Activated CD4-positive, CD25-positive, alpha-beta regulatory T cell treated with anti-CD3 and anti-CD28 coated beads, Interleukin-2, amount 50 U/mL, for 24 hours (primary cell): ENCODE measurements at places on chromosomes 3 and 15.

DNA sequence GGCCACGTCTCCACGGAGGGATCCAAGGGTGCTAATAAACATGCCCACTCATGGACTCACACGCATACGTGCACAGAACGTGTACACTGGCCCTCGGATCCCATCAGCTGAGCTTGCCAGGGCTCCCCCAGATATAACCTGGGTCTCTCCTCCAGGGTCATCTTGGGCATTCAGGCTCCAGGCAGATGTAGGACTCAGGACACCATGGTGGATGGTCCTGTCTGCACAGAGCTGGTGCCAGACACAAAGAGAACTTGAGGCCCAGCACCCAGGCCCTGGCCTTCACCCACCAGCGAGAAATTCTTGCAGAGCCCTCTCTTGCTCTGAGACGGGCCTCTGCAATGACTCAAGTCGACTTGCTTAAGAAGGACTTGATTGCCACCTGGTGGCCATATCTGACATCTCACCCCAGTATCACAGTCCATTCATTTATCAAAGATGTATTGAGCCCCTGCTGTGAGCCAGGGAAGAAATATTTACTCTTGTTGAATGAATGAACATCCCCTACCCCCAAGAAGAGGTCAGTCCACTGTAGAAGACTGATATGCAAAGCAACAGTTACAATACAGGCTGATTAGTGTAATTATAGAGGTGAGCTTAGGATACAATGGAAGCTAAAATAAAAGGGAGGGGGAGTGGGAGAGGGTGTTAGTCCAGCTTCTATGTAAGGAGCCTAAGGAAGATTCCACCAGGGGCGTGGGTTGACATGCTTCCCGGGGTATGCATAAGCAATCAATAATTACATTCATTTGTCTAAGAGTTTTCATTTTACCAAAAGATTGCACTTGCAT, 34.2 kb upstream of the VPS8 start:
- peak; percentile 87 for ATAC-seq

GRCh38 chr3:177050501-177051237, 146.6 kb downstream of the TBL1XR1 start:
- ATAC-seq, result peak; percentile 58

- ATAC-seq, result no peak
These were observed 27.3 kb upstream of the PRTG start for GRCh38 chr15:55770261-55770660.

DNA sequence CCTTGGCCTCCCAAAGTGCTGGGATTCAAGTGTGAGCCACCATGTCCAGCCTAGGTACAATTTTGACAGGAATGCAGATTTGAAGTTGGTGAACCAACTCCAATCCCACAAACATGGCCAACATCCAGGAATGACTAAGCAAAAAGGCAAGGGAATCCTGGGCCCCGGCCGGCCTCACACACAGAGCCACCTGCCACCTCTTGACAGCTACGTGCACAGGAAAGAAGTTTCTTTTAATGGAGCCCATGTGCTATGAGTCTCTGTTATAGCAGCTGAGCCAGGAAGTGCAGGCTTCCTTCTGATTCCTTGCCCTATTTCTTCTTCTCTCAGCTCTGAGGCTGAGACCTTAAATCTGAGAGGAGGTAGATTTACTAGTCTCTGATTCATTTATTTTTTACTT, 8.8 kb downstream of the TMEM40 start:
- ATAC-seq, result no peak

GRCh38 chr3:28150465-28151206, 90.8 kb upstream of the CMC1 start:
- ATAC-seq, result no peak

DNA sequence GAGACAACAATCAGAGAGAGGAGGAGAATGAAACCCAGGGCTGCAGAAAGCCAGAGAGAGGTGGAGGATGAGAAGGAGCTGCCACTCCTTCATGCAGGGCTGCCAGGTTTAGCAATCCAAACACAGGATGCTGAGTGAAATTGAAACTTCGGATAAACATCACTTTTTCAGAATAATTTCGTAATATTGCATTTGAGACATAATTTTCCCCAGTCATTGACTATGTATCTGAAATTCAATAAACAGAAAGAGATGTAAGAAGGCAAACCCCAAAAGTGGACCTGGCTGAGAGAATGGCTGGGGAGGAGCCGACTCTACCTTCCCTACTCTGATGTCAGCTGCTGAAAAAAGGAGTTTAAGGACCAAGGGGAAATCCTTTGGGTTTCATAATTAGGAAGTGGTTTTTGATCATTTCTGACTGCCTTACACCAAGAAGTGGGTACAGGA, 33.8 kb downstream of the SLC9A9 start:
- ATAC-seq, result peak; percentile 25

GRCh38 chr15:48565560-48566482, 79.7 kb downstream of the FBN1 start:
- no peak for ATAC-seq

DNA sequence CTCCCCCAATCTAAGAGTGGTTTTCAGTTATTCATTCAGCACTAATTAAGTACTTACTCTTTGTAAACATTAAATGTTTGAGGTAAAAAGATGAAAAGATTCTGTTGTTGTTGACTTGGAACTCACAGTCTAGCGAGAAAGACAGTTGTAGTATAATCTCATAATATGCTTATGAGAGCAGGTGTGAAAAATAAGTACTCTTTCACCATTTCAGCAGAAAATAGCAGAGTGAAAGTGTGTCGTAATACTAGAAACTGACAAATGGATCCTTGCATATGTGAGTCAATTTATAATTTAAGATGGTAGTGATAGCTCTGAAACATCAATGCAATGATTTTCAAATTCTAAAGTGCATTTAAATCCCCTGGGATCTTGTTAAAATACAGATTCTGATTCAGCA, 618.8 kb upstream of the CCDC54 start:
- ATAC-seq, result no peak

GRCh38 chr3:197002701-197003454, 26.7 kb downstream of the MELTF start:
- peak; percentile 78 for ATAC-seq

DNA sequence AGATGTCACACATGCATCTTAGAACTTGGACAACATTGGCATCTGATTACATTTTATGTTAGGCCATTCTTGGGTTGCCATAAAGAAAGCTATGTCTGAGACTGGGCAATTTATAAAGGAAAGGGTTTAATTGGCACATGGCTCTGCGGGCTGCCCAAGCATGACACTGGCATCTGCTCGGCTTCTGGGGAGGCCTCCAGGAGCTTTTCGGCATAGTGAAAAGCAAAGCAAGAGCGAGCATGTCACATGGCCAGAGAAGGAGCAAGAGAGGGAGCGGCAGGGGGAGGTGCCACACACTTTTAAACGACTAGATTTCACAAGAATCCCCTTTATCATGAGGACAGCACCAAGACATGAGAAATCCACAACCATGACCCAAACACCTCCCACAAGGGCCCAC, 11.3 kb downstream of the RYR3 start:
- ATAC-seq, result no peak

DNA sequence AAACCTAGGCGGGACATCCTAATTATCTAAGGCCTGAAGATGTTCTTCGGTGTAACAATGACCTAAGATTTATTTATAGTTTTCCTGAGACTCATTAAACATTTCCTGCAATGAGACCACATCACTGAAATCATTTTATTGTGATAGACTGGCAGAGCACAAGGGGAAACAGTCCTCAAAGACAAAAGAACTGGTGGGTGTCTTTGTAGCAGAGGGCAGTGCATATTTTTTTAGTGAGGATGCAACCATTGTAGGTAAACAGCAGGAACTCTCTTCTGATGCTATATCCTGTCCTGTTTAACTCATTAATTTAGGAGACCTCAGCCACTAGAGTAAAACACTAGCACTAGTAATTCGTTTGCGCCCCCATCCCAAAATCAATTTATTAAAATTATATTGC, 100.0 kb downstream of the MAGI1 start:
- no peak for ATAC-seq

DNA sequence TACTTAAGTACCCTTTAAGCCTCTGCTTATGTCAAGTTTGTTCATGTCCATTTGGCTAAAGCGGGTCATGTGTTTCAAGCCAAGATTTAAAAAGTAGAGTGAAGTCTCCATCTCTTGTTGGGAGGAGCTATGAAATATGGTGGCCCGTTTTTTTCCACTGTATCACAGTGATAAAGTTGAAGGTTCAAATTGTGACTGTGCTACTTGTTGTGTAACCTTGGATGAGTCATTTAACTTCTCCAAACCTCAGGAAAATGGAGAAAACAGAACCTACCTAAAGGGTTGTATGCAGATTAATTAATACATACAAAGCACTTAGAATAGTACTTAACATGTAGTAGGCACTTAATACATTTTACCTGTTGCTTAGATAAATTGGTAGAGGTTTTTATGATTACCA, 43.4 kb downstream of the SNAPC5 start:
- ATAC-seq, result no peak

GRCh38 chr3:4574426-4574965, 81.3 kb downstream of the ITPR1 start:
- ATAC-seq, result no peak

DNA sequence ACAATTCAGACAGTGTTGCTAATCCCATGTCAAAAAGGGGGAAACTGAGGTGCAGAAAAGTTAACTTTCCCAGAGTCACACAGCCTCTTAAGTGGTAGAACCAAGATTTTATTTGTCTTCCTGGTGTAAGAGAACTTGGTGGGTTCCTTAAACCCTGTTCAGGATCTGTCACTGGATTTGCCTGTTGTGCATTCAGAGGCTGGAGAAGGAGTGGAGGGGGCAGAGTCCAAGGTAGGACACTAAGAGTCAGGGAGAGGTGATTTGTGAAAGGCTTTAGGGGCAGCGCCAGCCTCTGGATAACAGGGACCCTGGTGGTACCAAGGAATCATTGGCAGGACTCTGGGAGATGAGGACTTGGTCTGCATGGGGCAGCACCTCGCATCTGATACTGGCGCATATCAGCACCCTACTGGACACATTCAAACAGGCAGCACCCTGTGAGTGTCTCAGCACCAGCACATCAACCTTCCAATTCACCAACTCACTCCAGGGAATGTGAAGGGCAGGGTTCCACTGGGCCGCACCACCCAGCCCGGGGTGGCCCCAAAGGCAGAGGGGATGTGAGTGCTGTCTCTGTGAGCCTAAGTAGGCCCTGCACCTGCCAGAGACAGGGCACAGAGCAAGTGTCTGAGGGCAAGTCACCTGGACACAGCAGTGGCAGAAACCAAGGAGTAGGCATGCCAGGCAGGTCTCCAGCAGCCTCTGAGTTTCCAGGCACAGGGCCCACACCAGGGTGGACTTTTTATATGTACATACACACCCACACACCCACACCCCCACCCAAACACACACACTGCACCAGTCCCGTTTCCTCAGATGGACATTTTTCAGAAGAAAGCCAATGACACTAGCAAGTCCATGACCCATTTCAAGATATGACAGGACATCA, 71.6 kb downstream of the LIPC start:
- no peak for ATAC-seq

DNA sequence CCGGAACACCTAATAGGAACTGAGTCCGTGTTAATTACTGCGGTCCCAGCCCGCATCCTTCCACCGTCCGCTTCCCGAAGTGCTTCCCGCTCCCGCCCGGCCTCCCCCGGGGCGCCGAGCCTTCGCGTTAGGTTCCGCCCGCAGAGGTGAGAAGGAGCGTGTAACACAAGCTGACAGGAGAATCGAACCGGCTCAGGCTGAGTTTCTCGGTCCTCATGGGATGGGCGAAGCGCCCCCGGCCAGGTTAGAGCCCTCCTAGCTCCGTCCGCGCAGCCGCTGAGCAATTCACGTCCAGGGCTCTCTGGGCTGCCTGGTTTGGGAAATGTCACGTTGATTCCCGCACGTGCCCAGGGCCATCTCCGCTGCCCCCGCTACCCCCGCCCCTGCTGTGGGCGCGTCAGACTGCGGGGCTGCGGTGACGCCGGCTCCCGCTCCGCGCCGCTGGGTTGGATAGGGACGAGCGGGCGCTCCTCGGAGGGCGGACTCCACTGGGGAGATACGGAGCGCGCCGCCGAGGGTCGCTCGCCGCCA, 954 bp downstream of the CLDN11 start:
- no peak for ATAC-seq

DNA sequence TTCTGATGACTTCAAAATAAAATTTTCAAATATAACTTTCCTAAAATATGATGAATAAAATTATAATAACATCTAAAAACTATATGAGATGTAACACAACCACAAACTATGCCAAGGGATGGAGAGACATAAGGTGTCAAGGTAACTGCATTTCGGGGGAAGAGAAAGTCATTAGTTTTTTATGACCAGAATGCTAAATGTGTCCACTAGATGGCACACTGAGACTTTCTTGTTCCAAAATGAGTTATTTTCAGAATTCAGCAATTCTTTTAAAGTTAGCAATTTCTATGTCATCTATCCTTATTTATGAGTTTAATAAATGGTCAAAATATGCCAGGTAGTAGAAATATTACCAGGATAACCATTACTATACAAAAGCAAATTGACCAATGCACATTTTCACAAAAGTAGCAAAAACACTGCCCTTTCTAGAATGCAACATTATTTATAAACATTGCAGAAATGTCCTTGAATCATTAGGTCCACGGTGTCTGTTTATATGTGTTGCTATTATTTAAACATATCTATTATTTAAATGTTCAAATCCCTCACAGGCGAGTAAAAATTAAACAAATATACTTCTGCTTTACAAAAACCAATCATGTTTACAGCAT, 374.2 kb downstream of the PLCL2 start:
- ATAC-seq, result no peak

GRCh38 chr15:31214158-31214863, 112.3 kb upstream of the KLF13 start:
- ATAC-seq, result no peak

GRCh38 chr3:64686446-64686908, 1.3 kb downstream of the ADAMTS9 start:
- ATAC-seq, result no peak

DNA sequence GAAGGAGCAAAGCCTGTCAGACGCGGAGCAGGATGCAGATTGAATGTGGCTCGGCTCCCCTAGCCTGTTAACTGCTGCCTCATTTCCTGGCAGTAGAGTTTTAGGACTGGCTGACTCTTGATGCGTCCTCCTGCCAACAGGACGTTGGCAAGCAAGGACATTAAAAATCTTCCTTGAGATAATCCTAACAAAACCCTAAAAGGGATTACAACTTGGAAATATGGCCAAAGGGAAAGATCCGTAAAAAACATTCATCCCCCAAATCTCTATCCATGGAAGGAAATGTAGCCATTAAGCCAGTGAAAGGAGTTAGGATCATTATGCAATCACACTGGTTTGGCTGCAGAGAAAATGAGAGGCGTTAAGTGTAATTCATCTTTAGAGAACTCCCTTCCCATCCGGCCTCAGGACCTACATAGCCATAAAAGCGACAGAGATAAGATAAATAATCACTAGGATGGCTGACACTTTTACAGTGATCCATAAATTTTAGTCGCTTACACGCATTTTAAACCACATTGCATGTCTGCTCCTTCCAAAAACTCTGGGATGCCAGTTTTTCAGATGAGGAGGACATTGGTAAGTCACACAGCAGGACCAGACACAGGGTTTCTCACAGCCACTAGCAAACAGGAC, 44.5 kb upstream of the C3orf80 start:
- no peak for ATAC-seq
